ENCODE measurements at places on chromosomes 7 and 10.

- DNase-seq = no peak
Measured at GRCh38 chr10:28263136-28263857, 39.6 kb downstream of the MPP7 start.

GRCh38 chr10:31625566-31625965 is 303.1 kb downstream of the ARHGAP12 start:
- DNase-seq = no peak

- no peak for DNase-seq
Measured at GRCh38 chr7:88665892-88666514, 93.5 kb upstream of the ZNF804B start.

GRCh38 chr7:91107460-91107859 is 156.8 kb upstream of the FZD1 start:
- DNase-seq = no peak

DNA sequence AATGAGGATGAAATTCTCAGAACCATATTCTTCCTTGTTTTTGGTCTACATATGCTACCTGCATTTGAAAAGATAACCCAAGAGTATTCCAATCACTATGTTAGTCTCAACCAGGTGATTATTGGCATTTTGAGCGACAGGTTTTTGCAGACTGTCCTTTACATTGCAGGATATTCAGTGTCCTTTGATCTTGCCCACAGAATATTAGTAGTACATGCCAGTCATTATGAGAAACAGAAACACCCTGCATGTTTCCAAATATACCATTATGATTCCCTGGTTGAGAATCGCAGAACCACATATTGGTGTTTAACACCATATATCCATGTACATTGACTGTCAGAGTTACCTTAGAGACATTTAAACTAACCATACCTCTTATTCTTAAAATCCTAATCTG is 30.6 kb downstream of the TMEM243 start:
- DNase-seq = no peak

DNA sequence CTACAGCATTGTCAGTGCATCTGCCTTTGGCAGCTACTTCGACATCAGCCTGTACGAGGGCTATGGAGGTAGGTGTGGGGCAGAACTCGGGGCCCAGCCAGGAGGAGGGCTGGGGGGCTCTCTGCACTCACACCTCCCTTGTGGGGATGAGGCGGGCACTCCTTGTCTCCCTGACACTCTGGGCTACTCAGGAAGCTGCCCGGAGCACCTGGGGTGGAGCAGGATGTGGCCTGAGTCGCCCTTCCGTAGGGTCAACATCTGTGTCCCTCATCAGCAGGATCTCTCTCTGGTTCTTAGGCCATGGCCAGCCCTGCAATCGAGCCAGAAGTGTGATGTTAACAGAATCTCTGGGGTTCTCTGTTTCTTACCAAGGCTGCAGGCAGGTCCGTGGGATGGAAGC is 40.2 kb downstream of the C10orf105 start:
- no peak for DNase-seq

DNA sequence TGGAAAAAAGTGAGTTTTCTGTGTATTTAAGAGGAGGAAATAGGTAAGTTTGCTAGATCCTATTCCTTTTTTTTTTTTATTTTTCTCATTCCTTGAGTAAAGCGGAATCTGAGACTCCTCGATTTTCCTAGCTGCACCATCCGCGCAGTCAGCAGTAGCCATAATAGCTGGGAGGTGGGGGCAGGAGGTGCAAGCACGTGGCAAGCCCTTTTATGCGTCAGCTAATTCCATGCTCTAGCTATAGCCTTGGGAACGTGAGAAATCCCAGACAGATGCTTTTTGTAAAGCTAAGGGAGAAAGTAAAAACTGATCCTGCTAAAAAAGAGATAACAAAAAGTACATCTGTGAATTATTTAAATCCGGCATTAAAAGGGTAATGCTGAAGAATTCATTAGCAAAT is 33.2 kb upstream of the TPK1 start:
- no peak for DNase-seq

DNA sequence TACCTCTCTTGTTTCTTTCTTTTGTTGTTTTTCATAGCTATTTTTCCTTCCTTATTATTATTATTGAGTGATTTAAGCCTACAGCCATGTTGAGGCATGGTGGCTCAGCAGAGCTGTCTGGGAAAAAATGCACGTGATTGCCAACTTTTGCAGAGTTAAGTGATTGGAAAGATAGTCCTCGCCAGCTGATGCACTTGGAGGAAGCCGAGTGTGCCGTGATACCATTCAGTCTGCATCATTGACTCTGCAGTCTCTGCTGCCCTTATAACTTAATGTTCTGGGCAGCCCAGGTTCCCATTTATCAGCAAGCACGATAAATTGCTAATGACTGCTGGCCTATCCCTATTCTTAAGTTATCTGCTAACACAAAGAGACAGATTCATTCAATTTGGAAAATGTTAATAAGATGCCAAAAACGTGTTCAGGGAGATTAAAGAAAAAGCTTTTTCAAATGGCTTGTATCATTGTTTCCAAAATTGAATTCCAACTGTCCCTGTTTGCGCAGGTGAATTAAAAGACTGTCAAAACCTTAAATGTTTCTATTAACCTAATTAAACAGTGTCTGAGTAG is 232.9 kb upstream of the NPY start:
- no peak for DNase-seq

GRCh38 chr7:137961200-137962177 is 40.4 kb downstream of the CREB3L2 start:
- no peak for DNase-seq

DNA sequence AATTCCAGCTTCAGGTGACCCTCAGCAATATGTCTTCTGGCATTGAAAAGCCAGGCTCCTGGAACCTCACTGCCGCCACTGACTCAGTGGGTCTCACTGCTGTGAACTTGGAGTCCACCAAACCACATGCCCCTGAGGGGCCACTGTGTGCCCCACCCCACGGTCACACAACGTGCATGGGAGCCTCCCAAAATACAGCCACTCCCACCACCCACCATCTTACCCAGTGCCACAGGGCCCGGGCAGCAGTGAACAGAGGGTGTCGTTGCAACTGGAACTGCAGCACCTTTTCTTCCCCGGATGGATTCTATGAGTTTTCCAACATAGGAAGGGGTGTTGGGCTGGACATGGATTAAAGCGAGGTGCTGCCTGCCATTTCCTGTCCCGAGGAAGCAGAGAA is 60.1 kb downstream of the ASB13 start:
- no peak for DNase-seq

- DNase-seq = no peak
Measured at GRCh38 chr7:21368317-21368716, 59.6 kb upstream of the SP4 start.

All from NCI-H526 treated with DMSO at 0.1 percent for 48 hours (cell line).